ENCODE measurements at places on chromosomes 6 and 20.

- no peak for DNase-seq
Measured at GRCh38 chr20:62378215-62378614, 8.7 kb upstream of the RPS21 start.

DNA sequence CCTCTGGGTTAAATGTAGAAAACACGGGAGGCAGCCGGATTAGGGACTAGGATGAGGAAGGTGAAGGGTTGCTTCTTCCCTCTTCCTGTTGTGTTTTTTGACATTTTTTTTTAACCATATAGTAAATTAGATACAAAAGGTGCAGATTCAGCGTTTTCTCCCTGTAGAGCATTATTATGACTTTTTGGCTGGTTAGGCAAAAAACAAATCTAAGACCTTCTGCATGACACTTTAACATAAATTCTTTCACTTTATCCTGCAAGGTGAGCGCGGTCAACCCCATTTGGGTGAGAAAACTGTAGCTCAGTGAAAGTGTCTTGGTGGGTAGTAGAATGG, 1.3 kb downstream of the SLC16A10 start:
- DNase-seq = no peak

- no peak for DNase-seq
Measured at GRCh38 chr20:1334761-1335160, 5.8 kb upstream of the SDCBP2 start.

DNA sequence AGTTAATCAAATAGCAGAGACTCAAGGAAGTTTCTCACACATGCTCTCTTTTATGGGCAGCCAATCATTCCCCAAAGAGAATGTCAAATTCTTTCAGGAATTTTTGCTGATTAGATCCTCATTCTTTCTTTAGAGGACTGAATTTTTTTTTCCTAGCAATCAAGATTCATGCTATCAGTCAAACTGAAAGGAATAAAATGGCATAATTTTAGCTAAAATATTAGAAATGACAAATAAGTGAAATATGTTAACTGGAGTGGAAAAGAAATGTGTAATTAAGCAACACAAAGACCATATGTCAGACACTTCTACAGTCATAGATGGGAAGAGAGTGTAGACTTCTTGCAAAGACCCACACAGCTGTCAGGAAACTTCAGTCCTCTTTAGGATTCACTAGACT, 242.3 kb upstream of the RNF217 start:
- no peak for DNase-seq

- no peak for DNase-seq
Measured at GRCh38 chr6:83879746-83880145, 20.3 kb downstream of the CYB5R4 start.

DNA sequence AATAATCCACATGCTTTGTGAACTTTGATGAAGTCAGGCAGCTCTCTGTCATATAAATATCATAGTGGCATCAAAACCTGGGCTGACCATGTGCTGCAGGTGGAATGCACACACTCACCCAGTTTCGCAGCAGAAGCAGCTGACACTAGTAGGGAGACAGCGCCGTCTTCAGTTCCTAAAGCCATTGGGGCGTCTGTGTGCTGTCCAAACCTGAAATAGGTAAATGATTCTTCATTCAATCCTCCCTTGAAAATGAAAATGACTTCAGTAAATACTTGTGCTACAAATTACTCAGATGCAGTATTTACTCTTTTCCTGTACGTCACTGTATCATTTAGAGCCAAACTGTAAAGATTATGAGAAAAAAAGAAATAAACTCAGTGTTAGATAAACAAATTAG, 127.5 kb downstream of the EYA4 start:
- DNase-seq = peak; percentile 29

GRCh38 chr6:96058082-96058481, 42.3 kb downstream of the FUT9 start:
- DNase-seq = no peak

GRCh38 chr6:120894077-120894476, 440.2 kb downstream of the TBC1D32 start:
- no peak for DNase-seq
